ENCODE measurements at places on chromosomes 3 and 15. TPM values are rescaled to one million over a fixed set of nuclear protein-coding genes. Genes with fewer than 3 reads are reported as not detected.

DNA sequence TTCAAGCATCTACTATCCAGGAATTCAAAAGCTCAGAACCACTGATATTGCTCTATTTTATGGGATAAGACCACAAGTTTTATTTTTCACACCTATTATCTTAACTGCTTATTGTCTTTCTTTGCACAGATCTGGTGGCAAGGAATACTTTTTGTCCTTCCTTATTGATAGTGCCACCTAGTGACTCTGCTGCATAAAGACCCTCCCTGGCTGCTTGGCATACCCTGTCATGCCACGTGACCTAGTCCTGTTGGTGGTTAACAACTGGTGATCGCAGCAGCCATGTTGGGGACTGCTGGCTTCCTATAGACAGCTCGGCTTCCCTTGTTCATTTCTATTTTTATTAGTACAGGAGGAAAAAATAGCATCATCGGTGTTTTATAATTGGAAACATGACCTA, 236.3 kb downstream of the MEX3B start:
- DNase-seq, result no peak

DNA sequence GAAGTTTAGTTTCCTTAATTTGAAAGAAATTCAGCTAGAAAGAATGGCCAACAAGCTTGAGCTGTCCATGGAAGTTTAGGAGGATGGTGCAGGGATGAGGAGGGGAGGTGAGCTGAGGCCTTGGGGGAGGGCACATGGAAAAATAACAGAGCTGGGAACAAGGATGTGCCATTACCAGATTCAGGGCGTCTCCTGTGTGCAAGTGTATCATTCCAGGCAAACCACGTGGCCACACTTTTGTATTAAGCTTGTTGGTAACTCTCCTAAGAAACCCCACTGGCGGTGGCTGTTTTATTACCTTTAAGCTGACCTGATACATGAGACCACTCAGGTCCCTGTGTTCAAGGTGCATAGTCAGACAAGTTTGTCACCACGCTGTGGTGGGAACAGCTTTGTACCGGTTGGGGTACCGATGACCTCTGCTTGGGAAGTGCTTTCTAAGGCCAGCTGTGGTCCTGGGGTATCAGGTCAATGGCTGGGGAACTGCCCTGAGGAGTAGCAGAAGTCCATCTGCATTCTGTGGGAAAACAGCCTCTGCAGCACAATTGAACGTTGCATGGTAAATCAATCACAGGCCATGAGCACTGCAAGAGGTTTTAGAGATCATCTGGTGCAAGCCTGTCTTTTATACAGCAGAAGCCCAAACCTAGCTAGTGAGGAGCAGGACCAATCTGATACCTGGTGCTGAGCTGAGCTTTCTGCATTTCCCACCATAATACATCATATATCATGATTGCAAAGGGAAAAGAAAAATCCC, 235.5 kb downstream of the THSD4 start:
- DNase-seq, result no peak

GRCh38 chr3:174287705-174288104, 571.4 kb upstream of the NAALADL2 start:
- DNase-seq, result no peak

GRCh38 chr3:130892759-130893375, 1.0 kb upstream of the ATP2C1 start:
- DNase-seq, result peak; percentile 67

DNA sequence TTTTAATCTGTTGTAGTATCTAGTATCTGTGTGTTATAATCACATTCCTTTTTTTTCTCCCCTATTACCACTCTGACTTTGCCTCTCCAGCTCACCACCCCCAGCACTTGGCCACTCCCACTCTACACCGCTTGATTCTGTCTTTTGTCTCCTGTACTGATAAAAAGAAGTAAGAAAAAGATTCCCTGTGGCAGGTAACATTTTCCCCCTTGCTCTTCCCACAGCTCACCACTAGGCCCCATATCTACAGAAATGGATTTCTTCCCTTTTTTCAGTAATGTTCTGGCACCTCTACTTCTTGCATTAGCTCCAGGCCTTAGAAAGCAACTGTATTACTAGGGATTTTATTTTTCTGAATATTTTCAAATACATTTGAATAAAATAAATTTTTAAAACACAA, 25.6 kb downstream of the KCNH8 start:
- no peak for DNase-seq

GRCh38 chr3:72802001-72802400, 46.2 kb downstream of the SHQ1 start:
- no peak for DNase-seq

- no peak for DNase-seq
Observed at GRCh38 chr3:45078910-45079522, 52.9 kb downstream of the CLEC3B start.

GRCh38 chr3:7205535-7205934, 344.6 kb downstream of the GRM7 start:
- DNase-seq, result no peak

DNA sequence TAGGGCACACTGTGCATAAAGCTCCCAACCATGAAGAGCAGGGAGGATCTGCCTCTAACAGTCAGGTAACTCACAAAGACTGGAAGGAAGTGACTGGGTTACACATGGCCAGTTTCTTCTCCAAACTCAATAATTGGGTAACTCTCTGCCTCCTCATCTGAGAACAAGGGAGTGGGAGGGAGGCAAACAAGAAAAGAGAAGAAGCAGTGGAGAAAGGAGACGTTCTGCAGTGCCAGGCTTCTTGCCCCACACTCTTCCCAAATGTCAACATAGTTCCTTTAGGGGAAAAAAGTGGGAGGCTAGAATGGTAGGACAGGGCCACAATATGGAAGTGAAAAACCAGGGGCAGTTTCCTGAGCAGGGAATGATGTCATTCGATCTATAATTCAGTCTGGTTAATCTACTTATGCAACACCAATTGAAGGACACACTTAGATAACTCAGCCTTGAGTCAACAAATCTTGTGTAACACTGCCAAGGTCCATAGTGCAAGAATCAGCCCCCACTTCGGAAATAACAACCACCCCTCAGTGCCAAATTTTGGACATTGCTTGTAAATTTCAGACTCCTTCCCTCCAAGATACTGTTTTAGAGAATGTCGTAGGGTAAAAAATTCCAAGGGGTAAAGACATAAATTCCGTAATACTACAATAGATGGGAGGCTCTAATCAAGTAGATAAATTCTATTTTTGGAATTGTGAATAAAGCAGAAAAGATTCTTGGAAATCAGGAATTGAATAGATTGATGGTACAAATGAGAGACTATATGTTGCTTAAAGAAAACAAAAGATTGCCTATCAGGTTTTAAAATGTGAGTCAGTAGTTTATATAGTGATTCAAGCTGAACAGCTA, 143.0 kb downstream of the LPP start:
- DNase-seq, result peak; percentile 84

- DNase-seq, result no peak
Observed at GRCh38 chr15:85960381-85960780, 119.3 kb upstream of the AGBL1 start.

GRCh38 chr3:77053795-77054194, 13.9 kb downstream of the ROBO2 start:
- DNase-seq, result no peak

GRCh38 chr3:32969656-32970055, 18.2 kb downstream of the CCR4 start:
- peak; percentile 17 for DNase-seq

- peak; percentile 13 for DNase-seq
Observed at GRCh38 chr3:150020527-150020926, 49.8 kb upstream of the PFN2 start.

DNA sequence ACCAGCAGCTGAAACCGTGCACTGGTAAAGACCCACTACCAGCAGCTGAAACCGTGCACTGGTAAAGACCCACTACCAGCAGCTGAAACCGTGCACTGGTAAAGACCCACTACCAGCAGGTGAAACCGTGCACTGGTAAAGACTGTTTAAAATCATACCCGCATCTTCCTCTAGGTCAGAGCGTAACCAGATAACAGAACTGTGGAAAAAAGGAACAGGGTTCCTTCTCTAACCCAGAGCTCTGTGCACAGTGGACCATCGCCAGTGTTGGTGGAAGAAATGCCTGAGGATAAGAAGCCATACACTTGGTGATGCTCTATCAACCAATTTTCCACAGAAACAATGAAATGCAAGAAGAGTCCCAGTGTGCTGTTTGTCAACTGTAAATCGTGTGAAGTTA, 243.4 kb downstream of the NTRK3 start:
- DNase-seq, result no peak

CXCR6 gene
- not detected for total RNA-seq

CNTN4 gene
- 0.51 TPM for total RNA-seq

IL12A gene
- total RNA-seq, result 72.5 TPM
